Activated T-helper 1 cell treated with Interleukin-2 at 50 U/mL for 16 hours (primary cell): ENCODE measurements at places on chromosomes 7 and 10.

DNA sequence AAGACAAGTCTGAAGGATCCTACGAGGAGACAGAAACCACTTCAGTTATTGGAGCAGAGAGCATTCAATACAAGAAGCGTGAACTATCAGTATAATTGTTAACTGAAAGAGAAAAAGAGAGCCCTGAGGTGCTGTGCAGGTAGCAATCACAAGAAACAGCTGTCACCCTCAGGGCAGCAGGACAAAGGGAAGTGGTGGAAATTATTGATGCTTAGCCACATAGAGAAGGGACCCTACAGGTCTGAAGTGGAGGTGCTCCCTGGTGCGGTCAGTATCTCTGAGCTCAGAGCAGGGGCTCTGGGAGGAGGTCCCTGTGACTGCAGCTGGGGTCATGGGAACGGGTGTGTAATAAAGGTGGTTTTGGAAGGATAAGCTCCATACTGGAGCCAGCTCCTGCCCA, 97.8 kb upstream of the KLF6 start:
- no peak for DNase-seq

DNA sequence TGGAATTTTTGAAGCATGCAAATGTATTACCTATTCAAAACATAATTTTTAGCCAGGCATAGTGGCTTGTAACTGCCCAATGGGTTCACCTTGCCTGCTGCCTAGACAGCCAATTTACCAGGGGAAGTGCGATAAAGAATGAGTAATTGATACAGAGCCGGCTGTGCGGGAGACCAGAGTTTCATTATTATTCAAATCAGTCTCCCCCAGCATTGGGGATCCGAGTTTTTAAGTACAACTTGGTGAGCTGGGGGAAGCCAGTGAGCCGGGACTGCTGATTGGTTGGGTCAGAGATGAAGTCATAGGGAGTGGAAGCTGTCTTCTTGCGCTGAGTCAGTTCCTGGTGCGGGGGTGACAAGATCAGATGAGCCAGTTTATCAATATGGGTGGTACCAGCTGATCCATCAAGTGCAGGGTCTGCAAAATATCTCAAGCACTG, 29.1 kb upstream of the NRBF2 start:
- DNase-seq: no peak

DNA sequence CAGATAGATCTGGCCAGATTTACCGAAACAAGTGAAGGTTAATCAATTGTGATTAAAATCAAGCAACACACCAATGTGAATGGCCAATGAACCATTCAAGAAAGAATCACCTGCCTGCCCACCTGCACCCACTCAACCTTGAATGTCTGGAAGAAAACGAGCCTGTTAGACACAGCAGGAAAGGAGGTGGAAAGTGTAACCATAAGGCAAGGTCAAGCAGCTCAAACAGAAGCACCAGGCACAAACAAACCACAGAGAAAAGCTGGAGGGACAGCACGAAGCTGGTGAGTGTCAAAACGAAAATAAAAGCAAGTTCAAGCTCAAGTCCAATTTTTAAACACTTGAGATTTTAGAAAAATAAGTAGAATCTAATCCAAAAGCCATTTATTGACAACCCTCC, 64.9 kb downstream of the STEAP1B start:
- DNase-seq: no peak

- DNase-seq: no peak
These were observed 241.5 kb upstream of the SP8 start for GRCh38 chr7:21028186-21028585.

DNA sequence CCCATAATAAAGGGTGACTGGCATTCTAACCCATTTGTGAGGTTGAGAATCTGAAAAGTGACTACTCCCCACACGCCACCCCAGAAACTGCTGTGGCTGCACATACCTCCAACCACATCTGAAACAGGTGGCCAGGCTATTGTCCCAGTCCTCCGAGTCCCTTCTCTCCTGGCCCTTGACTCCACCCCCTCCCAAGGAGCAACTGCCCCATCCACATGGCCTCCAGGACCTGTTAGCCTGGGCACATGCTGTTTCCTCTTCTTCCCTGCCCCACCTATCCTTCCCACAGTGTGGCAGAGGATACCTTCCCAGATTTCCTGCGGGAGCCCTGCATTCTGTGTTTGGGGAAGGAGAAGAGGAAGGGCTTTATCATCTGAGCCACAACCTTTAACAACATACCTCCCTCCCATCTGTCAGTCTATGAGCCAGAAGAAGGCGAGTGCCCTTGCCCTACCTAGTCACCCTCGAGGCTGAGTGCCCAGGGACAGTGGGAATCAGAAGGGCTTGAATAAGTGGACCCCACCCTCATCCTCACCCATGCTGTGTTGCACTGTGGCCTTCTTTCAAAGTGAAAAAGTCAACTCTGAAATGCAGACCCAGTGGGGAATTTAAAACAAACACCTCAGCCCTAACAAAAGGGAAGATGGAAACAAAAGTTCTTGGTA, 11.9 kb downstream of the STEAP1B start:
- DNase-seq: no peak

DNA sequence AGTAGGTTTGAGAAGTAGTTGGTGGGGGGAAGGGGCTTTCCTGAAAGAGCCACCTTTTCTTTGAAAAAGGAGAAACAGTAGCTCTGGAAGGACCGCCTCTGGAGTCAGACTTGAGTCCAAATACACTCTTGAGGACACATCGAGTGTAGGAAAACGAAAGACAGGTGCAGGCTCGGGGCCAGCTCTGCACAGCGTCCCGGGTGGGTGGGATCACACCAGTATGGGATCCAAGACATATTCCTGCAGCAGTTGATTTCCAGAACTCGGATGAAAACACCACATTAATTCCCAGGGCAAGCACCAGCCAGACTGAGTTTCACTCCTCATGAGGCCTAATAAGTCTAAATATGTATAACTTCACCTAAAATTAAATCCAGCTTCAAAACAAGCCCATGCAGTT, 61.4 kb downstream of the ASB13 start:
- no peak for DNase-seq

DNA sequence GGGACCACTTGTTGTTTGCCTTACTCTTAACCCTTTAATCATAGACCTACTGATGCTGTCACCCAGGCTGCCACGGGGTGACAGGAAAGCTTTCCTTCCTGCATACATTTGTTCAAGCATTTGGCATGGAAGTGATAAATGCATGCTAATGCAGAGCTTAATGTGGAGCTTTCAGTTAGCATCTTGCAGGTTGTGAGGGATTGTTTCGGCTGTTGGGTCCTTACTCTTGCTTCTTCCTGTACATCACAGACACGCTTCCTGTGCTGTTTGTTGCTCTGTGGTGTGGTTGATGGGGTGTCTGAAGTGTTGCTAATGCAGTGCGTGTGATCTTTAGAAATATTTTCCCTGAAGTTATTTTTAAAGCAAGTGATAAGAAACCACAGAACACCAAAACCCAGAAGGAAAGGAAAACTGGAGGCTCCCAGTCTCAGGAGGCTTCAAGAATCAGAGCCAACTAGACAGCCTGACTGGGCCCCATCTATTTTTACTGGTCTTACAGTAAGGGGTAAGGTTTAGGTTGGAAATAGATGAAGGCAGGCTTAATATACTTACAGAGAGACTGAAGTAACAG, 143.1 kb downstream of the CHN2 start:
- DNase-seq: no peak
